ENCODE measurements at places on chromosomes 12 and 14.

DNA sequence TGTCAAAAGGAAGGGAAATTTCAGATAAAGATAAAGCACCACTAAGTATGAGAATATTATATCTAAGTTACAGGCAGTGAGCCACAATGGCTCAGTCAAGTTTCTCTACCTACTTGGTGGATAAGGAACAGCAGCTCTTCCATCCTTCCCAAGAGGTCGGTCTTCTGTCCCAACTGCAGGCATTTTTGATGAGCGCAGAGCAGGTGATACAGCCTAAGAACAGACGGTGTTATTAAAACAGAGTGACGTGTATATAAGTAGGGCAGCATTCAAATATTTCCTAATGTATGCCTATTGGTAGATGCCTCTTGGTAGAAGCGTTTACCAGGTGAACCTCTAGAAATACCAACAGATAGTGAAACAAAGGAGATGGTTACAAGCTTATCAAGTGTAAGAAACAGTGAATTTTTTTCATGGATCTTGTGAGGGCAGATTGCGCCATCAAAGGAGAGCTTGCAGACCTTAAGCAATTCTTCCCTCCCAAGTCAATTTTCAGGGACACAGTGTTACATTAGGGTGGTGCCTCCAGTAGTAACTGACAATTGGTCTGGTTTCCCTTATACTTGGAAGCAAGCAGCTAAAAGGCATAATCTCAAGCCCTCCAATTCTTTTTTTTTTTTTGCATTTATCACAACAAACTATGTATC lies 274.5 kb downstream of the MED13L start:
- no peak for DNase-seq

DNA sequence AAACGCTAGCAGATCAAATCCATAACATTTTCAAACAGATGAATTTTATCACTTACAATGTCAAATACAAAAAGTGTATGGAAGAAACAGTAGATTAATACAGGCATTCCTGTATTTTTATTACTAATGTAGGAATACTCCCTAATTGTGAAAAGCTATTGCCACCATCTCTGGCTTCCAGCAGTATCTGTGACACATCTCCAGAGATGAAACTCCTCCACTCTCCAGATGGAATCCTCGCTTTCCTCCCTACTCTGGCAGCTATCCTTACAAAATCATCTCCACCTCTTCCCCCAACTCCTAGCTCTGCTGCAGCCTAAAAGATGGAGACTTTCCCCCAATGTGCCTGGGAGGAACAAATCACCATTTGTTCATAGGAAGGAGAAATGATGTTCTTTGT lies 211.4 kb downstream of the SSPN start:
- DNase-seq, result no peak

DNA sequence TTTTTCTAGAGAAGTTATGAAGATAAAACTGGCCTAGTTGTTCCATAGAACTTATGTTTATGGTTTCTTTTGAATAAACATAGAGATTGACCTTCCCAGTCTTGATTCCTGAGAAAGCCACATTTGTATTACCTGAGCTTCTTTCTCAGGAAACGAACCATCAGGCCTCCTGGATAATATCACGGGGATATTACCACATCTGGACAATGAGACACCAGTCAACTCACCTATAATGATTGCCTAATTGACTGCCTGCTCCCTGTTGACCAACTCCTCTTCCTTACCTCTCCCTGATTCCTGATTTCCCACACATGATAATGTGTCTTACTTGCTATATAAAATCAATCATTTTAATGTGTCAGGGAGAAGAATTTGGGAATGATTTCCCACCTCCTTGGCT lies 822.7 kb downstream of the LRFN5 start:
- no peak for DNase-seq

DNA sequence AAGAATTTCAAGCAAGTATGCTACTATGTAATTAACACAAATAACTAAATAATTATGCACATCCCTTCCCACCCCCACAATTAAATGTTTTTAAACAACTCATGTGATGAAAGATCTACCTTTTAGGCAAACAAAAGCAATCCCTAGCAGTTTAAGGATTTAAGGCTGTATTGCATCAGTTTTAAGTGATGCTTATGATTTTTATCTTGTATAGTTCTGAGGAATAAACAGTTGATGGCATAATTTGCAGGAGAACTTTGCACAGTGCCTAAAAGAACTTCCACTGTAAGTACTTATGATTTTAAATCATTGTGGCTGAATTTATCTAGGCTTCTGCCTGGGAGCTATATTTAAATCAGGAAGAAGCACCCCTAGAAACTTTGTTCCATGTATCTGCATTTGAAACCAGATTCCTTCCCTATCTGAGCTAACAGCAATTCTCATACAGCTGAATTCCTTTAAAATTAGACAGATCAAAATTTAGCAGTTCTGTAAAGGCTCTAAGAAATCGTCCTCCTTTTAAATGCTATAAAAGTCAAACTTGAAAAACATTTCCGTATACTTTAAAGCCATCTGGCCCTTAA lies 388.6 kb downstream of the BCAT1 start:
- no peak for DNase-seq

GRCh38 chr12:57367121-57367520 lies 63.7 kb downstream of the R3HDM2 start:
- no peak for DNase-seq

- no peak for DNase-seq
These were observed 33.5 kb downstream of the TSHR start for GRCh38 chr14:80988735-80989429.

DNA sequence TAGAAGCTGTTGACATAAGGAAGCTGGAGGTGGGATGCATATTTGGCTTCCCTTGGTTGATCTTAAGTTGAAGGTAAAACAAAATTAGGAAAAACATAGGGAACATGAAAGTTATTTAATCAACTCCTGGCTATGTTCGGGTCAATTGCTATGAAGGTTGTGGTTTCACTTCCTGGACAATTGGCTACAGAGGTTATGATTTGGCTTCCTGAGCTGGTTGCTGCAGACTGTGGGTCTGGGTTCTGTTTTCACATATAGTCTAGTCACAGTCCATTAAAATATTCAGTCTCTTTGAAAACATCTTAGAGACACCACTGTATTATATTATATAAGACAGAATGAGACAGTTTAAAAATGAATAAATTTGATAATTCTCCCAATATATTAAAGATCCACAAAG lies 895.2 kb upstream of the USP15 start:
- no peak for DNase-seq

DNA sequence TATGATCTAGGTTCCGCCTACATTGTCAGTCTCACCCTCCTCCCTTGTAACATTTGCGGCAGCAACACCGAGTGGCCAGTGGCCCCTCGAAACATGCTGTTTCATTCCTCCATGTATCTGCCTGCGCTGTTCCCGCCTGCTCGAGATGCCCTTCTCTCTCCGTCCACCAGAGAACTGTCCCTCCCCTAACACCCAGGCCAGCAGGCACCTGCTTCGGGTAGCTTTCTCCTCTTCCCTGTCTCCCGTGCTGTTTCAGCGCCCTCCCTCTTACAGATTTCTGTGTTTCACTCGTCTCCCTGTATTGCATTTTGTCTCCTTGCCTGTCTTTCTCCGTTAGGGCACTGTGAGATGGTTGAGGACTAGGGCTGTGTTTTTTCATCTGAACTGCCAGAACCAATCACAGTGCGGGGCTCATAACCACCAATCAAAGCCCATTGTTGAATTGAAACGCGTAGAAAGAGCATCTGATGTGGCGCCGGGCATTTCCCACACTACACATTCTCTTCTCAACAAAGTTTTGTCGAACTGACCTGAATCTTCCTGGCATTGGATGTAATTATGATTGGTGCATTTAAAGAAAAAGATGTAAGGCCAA lies 40.9 kb upstream of the ELK3 start:
- no peak for DNase-seq

DNA sequence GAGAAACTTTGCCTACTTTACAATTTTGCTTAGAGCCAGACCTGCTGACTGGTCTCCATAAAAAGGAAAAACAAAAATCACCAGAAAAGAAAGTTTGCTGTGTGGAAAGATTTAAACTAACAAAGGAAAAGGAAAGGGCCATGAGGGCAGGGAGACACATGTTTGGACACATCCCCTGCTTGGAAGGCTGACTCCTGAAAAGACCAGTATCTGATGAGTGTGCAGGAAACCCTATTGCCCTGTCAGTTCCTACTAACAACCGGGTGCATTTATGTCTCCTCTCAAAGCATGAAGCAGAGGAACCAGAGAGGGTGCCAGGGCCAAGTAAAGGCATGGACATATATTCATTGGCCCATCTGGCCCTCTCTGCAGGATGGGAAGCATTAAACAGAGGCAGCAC lies 7.0 kb upstream of the STAB2 start:
- no peak for DNase-seq

DNA sequence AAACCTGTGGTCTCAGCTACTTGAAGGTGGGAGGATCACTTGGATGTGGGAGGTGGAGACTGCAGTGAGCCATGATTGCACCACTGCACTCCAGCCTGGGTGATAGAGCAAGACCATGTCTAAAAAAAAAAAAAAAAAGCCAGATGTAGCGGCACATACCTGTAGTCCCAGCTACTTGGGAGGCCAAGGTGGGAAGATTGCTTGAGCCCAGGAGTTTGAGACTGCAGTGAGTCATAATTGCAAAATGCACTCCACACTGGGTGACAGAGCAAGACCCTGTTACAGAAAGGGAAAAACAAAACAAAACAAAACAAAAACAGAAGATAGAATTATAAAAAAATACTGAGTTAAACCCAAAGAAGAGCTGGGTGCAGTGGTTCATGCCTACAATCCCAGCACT lies 29.1 kb upstream of the APOF start:
- no peak for DNase-seq

- no peak for DNase-seq
These were observed 143.2 kb downstream of the SYNE2 start for GRCh38 chr14:63996016-63996415.

- no peak for DNase-seq
These were observed 19.1 kb downstream of the AMDHD1 start for GRCh38 chr12:95962222-95962621.

GRCh38 chr14:80699861-80700260 lies 241.7 kb downstream of the CEP128 start:
- no peak for DNase-seq

GRCh38 chr12:75955251-75955650 lies 76.3 kb downstream of the PHLDA1 start:
- no peak for DNase-seq

DNA sequence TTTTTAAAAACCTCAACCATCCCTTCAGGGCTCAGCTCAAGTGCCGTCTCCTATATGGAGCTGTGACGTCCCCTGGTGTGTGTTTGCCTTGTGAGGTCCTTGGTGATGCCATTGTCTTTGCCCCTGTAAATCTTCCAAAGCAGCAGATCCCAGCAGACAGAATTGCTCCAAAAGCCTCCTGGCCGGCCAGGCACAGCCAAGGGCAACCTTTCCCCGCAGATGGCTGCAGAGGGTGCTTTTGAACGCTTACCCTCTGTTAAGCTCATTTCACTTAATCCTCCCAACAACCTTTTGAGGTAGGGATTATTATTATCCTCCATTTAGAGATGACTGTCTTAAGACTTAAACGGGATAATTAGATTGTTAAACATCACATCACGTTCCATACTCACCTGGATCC lies 51.4 kb downstream of the RFX4 start:
- no peak for DNase-seq

DNA sequence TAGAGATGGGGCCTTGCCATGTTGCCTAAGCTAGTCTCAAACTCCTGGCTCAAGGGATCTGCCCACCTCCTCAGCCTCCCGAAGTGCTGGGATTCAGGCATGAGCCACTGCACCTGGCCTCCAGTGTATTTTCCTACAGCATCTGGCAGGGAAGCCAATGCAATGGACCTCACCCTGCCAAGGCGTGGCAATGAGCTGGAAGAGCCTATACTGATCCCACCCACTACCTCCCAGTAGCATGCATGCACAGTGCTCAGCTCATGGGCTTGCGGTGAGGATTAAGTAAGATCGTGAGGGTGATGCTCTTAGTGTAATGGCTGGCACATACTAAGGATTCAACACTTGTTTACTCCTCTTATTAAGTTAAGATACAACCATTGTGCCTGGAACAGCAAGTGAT lies 69.7 kb downstream of the PHLDA1 start:
- no peak for DNase-seq

GRCh38 chr12:130462558-130463274 lies 125.0 kb downstream of the PIWIL1 start:
- DNase-seq, result no peak

DNA sequence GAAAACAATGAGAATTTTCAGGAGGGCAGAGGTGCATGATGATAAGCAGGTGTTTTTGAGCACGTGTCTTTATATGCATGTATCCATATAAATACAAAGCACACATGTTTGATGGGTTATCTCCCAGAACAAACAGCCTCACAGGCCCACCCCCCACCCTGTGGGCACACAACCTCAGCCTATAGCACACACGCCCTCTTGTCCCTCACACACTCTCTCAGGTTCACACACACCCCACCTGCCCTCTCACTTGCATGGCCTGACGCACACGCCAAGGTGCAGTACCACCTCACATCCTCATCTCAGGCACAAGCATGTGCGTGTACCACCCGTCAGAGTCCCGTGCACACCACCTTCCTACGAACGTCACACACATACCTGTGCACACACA lies 8.6 kb upstream of the KRT8 start:
- no peak for DNase-seq

DNA sequence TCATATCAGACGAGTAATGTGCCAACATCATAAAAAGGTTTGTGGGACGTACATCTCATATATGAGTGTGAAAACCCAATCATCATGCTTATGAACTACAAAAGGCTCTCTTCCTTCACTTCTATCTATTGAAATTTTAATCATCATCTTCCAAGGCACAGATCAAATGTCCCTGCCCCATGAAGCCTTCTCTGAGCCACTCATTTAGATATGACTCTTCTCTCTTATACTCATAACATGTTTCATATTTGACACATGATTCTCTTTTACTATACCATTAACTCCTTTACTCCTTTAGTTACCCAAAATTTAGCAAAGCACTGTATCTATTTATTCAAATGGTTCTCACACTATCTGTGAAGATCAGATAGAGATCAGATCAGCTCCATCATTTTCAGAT lies 22.2 kb downstream of the RALGAPA1 start:
- no peak for DNase-seq

DNA sequence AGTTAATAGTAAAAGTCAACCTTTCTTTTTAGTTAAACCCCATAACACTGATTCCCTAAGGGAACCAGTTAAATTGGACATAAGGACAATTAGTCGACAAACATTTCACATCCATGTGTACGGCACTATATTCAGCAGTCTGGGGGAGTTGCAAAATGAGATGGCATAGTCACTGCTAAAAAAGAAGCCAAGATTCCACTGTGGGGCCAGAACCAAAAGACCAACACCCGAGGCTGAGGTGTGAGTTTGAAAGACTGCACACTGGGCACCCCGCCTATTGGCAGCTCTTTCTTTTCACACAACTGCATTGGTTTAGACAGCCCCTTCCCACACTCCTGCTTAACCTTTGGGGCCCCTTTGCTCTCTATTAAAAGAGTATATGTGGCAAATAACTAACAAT lies 16.7 kb downstream of the SETD3 start:
- no peak for DNase-seq

Measured in GM06990 (cell line).